ENCODE measurements at places on chromosomes 7 and 10. TPM values are rescaled to one million over a fixed set of nuclear protein-coding genes. Genes with fewer than 3 reads are reported as not detected.

DNA sequence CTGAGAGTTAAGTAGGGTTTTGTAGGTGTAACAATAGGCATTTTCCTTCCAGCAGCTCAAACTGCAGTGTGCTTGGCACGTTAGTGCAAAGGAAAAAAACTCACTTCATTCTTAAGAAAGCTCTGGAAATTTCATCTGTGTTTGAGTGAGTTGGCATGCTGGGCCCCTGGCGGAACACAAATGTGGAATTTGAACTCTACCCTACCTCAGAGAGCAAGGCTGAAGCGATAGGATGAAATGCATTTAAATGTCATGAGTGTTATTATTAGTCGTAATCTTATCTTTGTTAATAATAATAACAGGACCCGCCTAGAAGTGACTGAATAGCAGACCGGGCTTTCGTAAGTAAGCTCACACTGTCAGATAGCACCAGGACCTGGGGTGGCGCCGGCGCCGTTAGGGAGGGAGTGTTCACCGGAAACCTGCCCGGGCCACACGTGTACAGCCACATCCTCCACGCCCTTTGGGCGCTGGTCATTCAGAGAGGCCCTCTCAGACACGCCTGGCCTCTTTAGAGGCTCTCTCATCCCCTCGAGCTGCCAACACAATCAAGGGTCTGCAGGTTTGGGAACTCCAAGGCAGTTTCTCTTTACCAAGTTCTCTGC lies 63.5 kb downstream of the GRK5 start:
- peak; percentile 51 for DNase-seq
- peak overlapping the region; percentile 70 for H3K27ac ChIP-seq
- H3K4me1 ChIP-seq = peaks cover 45% of the 10 kb centered on the region
- H3K36me3 ChIP-seq = peaks cover 5% of the 10 kb centered on the region
- no peaks in the 10 kb centered on the region for H3K27me3 ChIP-seq
- no peak overlapping the region for H3K4me3 ChIP-seq

GRCh38 chr7:36315309-36315944 lies 74.2 kb upstream of the ANLN start:
- H3K27ac ChIP-seq = no peak overlapping the region
- H3K4me3 ChIP-seq = no peak overlapping the region
- H3K4me1 ChIP-seq = no peaks in the 10 kb centered on the region
- no peak for DNase-seq
- H3K36me3 ChIP-seq = no peaks in the 10 kb centered on the region

GRCh38 chr7:105876964-105877601 lies 684 bp upstream of the ATXN7L1 start:
- H3K27me3 ChIP-seq = no peaks in the 10 kb centered on the region
- H3K4me3 ChIP-seq = peak overlapping the region; percentile 66
- peaks cover 9% of the 10 kb centered on the region for H3K4me1 ChIP-seq
- H3K27ac ChIP-seq = peak overlapping the region; percentile 63
- peaks cover 2% of the 10 kb centered on the region for H3K36me3 ChIP-seq
- DNase-seq = peak; percentile 34

DNA sequence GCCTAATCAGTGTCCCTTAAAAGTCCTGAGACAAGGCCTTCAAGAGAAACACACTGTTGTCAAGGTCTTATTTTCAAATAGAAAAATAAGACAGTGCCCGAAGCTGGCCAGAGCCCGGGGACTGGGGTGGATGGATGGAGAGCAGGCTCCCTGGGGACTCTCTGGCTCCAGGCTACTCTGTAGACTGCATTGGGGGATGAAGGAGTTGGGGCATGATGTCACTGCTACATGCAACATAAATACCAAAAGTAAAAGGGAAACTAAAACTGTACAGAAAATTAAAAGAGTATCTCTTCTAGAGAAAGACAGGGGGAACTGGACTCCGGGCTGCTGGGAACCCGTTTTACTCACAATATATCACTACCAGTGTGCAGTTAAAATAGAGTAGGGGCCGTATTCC lies 629.8 kb downstream of the KCNMA1 start:
- H3K27ac ChIP-seq = no peak overlapping the region
- no peak overlapping the region for H3K4me3 ChIP-seq
- no peak for DNase-seq
- no peaks in the 10 kb centered on the region for H3K27me3 ChIP-seq
- no peaks in the 10 kb centered on the region for H3K36me3 ChIP-seq
- H3K4me1 ChIP-seq = no peaks in the 10 kb centered on the region

DNA sequence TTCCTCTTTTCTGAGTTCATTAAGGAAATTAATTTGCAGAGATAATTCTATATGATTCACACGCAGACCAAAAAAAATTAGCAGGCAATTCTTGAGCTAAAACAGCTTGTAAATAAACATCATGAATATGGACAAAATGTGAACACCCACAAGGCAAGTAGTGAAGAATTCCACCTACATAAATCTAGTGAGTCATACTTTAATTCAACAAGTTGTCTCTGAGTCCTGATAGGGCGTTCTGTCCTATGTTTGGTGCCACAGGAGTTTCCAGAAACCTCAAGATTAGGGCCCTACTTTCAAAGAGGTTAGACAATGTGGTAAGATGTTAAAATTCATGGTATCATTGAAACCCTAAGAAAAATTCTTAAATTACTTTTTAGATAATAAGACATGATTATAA lies 122.3 kb downstream of the SGMS1 start:
- no peak overlapping the region for H3K27ac ChIP-seq
- no peak overlapping the region for H3K4me3 ChIP-seq
- peaks cover 4% of the 10 kb centered on the region for H3K4me1 ChIP-seq
- H3K36me3 ChIP-seq = no peaks in the 10 kb centered on the region
- H3K27me3 ChIP-seq = no peaks in the 10 kb centered on the region

DNA sequence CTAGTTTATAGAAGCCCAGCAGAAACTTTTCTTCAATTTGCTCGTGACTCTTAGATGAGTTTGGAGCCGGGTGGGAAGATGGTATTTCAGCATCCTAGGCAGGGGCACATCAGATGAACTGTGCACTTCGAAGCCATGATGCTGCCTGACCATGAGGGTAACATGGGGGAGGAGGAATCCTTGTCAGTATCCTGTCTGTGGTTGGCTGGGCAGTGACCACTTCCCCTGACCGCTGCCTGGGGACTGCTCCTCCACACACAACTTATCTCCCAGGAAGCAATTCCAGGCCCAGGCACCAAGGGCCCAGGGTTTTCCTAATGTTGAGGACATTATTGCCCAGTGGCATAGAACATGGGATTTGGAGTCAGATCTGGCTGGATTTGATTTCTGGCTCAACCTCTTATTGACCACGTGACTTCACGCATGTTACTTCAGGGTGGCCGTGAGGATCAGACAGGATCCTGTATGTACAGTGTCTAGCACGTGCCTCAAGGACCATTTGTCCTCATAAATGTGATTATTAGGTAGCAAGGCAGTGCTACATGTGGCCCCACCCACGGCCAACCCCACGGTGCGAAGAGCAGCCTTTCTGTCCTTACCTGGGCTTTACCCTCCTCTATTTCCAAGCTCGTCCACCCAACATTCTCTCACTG lies 65.2 kb downstream of the PTPRE start:
- no peak overlapping the region for H3K27ac ChIP-seq
- no peaks in the 10 kb centered on the region for H3K27me3 ChIP-seq
- no peak overlapping the region for H3K4me3 ChIP-seq
- DNase-seq = no peak
- peaks cover 2% of the 10 kb centered on the region for H3K4me1 ChIP-seq

- H3K27me3 ChIP-seq = no peaks in the 10 kb centered on the region
- no peak overlapping the region for H3K4me3 ChIP-seq
- peaks cover 50% of the 10 kb centered on the region for H3K4me1 ChIP-seq
- H3K36me3 ChIP-seq = peaks cover 8% of the 10 kb centered on the region
- H3K27ac ChIP-seq = peak overlapping the region; percentile 79
- no peak for DNase-seq
These were observed 8.8 kb downstream of the TNS3 start for GRCh38 chr7:47572939-47573757.

DNA sequence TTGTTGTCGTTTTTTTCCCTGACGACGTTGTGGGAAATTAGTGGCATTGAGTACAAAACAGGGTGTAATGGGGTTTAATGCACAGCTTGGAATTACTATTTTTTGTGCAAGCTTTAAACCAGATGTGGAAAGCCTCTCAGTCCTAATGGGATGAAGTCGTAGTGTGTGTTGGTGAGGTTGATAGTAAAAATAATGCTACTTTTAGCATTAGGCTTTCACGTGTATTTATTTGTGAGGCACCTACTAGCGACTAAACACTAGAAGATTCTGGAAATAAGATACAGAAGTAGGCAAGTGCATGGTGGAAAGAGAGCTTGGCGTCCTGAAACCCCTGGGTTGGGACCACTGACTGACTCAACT lies 588 bp upstream of the ORC5 start:
- peak overlapping the region; percentile 65 for H3K4me3 ChIP-seq
- H3K4me1 ChIP-seq = peaks cover 2% of the 10 kb centered on the region
- H3K36me3 ChIP-seq = no peaks in the 10 kb centered on the region
- peak overlapping the region; percentile 76 for H3K27ac ChIP-seq

- H3K36me3 ChIP-seq = no peaks in the 10 kb centered on the region
- H3K27me3 ChIP-seq = no peaks in the 10 kb centered on the region
- no peak overlapping the region for H3K4me3 ChIP-seq
- no peak for DNase-seq
- no peak overlapping the region for H3K27ac ChIP-seq
These were observed 23.6 kb downstream of the CEP41 start for GRCh38 chr7:130417213-130417612.

GRCh38 chr10:12351889-12352288 lies 2.5 kb downstream of the CAMK1D start:
- peaks cover 6% of the 10 kb centered on the region for H3K27me3 ChIP-seq
- DNase-seq = no peak
- H3K36me3 ChIP-seq = no peaks in the 10 kb centered on the region
- H3K4me3 ChIP-seq = no peak overlapping the region
- H3K4me1 ChIP-seq = no peaks in the 10 kb centered on the region

DNA sequence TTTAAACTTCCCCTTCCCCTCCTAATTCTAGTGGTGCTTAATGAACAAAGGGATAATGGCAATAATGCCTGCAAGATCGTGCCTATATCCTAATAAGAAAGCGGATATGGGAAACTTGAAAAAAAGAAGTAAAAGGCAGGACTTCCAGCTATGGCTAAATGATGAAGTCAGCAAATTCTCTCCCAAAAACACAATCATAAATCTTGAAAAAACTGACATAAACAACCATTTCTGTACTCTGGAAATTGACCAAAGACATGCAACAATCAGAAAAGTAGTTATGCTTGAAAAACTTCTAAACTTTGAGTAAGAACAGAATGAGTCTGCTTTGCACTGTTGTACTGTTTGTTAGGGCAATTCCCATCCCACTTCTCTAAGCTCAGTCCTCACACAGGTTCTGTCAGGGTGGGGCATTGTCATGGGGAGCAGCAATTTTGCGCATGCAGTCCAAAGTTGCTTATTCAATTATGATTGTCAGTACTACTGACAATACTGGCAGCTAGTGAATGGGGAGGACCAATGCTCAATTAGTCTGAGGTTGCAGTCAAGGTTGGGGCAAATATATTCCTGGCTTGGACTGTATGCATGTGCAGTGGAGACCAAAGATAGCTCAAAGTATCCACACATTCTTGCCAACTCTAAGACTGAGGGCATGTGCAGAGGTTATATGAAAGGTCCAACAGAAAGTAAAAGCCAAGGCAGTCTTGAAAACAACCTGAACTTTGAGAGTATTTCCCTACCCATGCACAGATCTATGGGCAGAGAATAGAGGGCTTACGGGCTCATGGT lies 34.1 kb upstream of the ARHGAP22 start:
- no peaks in the 10 kb centered on the region for H3K27me3 ChIP-seq
- H3K36me3 ChIP-seq = no peaks in the 10 kb centered on the region
- DNase-seq = no peak
- no peak overlapping the region for H3K27ac ChIP-seq
- peaks cover 2% of the 10 kb centered on the region for H3K4me1 ChIP-seq

GRCh38 chr10:125113691-125114371 lies 46.5 kb downstream of the CTBP2 start:
- H3K36me3 ChIP-seq = peaks cover 13% of the 10 kb centered on the region
- H3K4me1 ChIP-seq = peaks cover 9% of the 10 kb centered on the region
- DNase-seq = no peak
- H3K4me3 ChIP-seq = no peak overlapping the region

DNA sequence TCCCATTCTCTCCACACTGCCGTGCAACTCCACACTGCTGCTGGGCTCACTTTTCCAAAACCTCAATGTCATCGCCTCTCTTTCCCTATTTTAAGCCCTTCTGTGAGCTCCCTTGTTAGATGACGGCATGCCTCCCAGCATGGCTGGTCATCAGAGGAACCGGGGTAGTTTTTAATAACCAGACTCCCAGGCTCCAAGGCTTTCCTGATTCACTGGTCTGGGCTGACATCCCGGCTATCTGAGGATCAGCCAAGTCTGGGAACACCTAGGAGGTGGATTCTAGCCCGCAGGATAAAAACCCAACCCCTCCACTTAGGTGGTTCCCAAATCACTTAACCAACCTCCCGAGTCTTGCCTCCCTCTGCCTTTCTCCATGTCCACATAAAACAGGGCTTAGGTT lies 295.4 kb upstream of the FZD8 start:
- no peak overlapping the region for H3K27ac ChIP-seq
- no peaks in the 10 kb centered on the region for H3K27me3 ChIP-seq
- no peaks in the 10 kb centered on the region for H3K36me3 ChIP-seq
- no peak for DNase-seq

Gene MKX
- 0.28 TPM for total RNA-seq

Gene ELOVL3
- 0.28 TPM for total RNA-seq

Gene NPY4R
- total RNA-seq = 0.83 TPM
